ENCODE measurements at places on chromosomes 5 and 9.

DNA sequence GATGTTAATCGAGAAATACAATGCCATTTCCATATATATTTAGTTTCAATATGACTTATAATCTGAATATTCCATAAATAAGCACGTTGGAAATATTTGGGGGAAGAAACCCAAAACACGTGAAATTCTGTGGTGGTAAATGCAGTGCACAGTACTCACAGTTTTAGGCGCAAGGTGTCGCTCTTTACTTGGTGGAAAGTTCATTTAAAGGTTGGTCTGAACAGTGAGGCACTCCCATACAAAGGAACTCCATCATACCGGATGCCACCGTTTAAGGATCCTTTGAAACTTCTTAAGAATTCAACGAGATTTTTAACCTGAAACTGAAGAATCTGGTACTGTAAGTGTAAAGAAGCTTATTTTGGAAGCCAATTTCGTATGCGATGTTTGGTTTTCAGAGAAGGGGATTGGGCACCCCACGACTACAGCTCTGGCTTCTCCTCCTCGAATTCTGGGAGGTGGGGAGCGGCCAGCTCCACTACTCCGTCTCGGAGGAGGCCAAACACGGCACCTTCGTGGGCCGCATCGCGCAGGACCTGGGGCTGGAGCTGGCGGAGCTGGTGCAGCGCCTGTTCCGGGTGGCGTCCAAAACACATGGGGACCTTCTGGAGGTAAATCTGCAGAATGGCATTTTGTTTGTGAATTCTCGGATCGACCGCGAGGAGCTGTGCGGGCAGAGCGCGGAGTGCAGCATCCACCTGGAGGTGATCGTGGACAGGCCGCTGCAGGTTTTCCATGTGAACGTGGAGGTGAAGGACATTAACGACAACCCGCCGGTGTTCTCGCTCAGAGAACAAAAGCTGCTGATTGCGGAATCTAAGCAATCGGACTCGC lies at the start of gene PCDHA11:
Gene PCDHA11, plus strand, starts transcription at position 237 of the 834 bp plus-strand sequence. Its CDS starts 147 bp downstream, at position 384.
- DNase-seq: no peak

- no peak for DNase-seq
Observed at GRCh38 chr5:7811715-7812114, 39.2 kb downstream of the CFAP90 start.

DNA sequence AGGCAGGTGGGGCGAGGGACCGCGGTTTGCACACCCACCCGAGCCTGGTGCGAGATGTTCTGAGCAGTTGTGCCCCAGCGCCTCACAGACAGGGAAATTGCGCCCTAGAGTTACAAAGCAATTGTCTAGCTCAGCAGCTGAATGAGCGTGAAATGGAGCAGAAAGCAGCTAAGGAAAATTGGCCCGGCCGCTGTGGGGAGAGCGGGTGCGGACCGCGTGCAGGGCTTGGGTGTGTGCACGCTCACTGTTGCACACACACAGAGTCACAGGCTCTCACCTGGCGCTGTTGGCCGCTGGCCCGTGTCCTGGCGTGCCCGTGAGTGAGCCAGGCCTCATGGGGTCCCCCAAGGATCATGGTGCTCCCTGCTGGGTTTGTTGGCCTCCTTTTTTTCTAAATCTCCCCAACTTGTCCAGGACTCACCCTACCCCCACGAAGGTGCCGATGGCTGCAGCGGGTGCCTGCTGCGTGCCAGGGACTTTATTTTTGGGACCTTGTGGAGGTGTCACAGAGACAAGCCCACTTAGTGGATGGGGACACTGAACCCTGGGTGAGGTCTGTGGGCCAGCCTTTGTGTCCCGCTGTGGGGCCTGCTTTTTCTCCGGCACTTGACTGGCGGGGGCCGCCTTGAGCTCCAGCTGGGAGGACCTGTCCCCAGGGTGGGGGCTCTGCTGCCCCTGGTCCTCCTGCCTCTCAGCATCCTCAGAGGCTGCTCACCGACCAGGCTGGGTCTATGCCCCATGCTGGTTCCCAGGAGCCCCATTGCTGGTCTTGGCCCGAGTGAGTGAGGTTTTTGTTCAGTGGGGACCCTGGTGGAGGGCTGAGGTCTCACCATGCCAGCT lies 5.2 kb downstream of the RXRA start:
- DNase-seq: no peak

DNA sequence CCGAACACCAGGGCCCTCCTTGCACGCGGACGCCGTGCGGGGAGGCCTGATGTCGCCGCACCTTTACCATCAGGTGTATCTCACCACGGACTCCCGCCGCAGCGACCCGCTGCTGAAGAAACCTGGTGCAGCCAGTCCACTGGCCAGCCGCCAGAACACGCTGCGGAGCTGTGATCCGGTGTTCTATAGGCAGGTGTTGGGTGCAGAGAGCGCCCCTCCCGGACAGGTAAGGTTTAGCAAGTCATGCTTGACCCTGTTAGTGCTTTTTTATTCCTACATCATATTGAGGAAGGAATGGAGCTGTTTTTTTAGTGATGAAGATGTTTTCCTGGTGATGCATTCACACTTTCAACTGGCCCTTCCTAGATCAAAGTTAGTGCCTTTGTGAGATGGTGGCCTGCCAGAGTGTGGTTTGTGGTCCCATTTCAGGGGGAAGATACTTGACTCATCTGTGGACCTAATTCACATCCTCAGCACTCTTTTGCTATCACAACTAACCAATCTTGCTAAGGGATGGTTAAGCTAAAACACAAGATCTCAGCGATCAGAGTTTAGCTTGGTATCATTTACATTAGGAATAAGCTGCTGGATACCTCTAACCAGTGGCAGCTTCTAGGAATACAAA lies 2.7 kb downstream of the PCDHGC3 start:
- peak; percentile 29 for DNase-seq

GRCh38 chr9:78033870-78034269 lies 2.3 kb upstream of the GNAQ start:
- no peak for DNase-seq

DNA sequence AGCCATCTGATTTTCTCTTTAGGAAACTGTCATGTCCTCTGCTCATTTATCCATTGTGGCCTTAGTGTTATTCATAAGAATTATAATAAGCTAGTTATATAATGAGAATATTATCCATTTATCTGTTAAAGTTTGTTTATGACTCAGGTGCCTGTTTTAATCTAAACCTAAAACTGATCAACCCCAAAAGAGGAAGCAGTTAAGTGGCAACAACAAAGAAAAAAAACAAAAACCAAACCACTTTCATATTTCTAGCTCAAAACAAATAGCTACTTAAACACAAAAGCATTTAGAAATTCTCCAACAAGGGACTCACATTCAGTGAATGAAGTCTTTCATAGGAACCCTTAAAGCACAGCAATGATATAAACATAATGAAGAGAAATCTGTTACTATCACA lies 116.4 kb downstream of the APBA1 start:
- DNase-seq: no peak

GRCh38 chr9:124415852-124416484 lies 726 bp upstream of the PSMB7 start:
- no peak for DNase-seq

DNA sequence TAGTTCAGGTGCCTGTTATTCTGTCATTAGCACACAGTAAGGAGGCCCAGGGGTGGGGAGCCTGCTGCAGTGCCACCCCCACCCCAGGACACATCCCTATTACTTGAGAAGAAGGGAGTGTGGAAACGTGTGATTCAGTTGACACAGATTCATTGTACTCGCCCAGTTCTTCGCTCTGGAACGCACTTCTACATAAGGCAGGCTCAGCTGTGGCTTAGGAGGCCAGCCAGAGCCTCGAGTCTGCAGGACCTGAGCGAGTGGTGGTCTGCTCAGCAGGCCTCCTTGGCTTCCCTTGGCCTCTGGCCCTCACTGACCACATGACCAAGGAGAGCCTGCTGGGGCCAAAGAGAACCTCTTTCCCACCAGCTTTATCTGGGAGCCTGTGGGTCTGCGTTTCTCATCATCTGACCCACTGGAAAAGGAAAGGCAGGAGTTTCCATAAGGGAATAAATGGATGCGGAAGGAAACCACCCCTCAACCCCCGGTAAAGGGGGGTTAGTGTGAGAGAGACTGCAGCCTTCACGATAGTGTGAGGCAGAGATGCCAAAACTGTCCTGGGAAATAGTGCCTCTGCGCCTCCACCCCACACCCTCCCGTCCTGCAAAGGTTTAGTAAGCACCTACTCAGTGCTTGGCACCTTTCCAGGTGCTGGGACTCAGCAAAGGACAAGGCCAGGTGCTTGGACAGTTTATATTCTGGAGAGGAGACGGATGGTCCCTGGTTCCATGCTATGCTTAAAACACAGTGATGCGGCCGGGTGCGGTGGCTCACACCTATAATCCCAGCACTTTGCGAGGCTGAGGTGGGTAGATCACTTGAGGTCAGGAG lies 73.7 kb downstream of the PPARGC1B start:
- peak; percentile 62 for DNase-seq

- no peak for DNase-seq
Observed at GRCh38 chr5:31251032-31251431, 57.5 kb downstream of the CDH6 start.

GRCh38 chr5:127558273-127558672 lies 40.8 kb downstream of the PRRC1 start:
- no peak for DNase-seq

- no peak for DNase-seq
Observed at GRCh38 chr5:136035837-136036236, 7.0 kb downstream of the TGFBI start.

- peak; percentile 47 for DNase-seq
Observed at GRCh38 chr9:130200038-130200849, 28.0 kb downstream of the NCS1 start.

DNA sequence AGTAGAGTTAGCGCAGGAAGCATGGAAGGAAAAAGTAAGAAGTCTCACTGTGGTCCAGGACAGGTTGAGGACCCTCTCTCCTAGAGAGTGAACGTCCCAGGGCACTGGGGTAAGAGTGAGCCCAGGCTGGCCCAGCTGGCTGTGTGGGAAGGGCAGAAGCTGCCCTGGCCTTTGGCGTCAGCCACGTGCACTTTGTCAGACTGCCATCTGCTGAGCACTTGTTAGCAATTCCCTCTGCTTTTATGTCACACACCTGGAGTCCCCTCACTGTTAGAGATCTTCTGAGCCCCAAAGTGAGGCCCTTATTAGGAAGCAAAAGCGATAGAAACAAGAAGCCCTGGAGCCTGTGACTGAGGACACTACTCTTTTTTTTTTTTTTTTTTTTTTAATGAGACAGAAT lies 79.1 kb downstream of the UGCG start:
- no peak for DNase-seq

- peak; percentile 62 for DNase-seq
Observed at GRCh38 chr9:75238311-75238976, 150.1 kb downstream of the OSTF1 start.

GRCh38 chr9:69762527-69762926 lies 2.7 kb upstream of the PTAR1 start:
- peak; percentile 32 for DNase-seq

- no peak for DNase-seq
Observed at GRCh38 chr9:70465398-70465797, 50.9 kb upstream of the KLF9 start.

- no peak for DNase-seq
Observed at GRCh38 chr5:37725185-37725584, 114.7 kb downstream of the GDNF start.

DNA sequence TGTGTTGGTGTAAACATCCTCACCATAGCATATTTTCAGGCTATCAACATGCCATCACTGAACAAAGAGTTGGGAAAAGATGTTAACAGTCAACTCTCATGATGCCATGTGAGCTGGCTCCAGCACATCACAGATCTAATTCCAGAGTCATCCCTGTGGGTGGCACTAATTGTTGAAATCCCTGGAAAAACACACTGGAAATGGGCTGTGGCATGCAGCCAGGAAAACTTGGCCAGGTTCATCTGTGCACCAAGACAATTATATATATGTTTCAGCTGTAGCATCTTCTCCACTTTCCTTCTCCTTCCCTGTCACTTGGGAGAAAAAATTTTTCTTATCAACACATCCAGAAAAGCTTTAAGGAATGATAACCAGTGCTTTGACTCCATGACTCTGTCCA lies 313.7 kb downstream of the TRIM32 start:
- DNase-seq: no peak

GRCh38 chr9:134059188-134059641 lies 8.6 kb downstream of the BRD3 start:
- no peak for DNase-seq

DNA sequence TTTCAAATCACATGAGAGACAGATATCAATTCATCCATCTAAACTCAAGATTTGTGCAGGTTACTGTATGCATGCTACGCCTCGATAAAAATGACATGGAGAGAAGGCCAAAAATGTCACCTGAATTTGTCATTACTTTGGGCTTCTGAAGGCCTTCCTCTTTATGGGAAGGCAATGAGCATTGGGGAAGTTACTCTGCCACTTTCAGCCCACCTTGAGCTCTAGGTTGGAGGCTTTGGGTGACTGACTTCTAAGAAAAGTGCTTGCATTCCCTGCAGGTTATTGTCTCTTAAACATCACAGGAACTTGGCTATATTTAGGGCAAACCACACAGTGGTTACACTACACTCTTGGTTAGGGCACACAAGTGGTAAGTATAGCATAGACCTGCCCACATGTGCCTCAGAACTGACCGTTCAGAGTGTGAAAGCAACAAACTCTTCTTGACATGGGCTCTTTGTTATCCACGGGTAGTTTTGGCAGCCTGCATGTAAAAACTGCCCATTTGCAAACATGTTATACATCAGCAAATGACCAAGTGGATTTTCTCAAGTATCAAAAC lies 169.5 kb downstream of the ZNF608 start:
- DNase-seq: no peak

DNA sequence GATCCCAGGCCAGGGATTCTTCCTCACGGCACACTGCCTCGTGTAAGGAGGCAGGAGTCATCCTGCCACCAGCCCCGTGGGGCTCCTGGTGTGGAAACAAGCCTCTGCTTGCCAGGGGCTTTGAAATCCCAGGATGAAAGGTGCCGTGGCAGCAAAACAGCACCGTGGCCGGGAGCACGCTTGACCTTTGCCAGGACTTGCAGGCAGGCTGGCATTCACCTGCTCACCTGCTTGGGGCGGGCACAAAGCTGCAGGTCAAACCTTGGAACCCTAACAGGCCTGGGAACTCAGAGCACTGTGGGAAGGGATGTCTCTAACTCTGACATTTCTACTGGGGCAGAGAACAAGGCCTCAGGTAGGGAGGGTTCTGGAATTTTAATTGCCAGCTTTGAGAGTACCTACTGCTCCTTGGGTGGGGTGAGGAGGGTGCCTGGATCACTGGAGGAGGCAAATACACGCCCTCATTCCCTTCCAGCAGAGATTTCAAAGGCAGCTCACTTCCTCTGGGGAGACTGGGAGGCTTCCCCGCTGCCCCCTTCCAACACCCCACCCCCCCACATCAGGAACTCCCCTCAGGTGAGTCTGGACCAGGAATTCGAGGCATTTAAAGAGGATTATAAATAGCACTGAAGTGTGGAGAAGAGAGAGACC lies 45.6 kb upstream of the STXBP1 start:
- no peak for DNase-seq

- DNase-seq: no peak
Observed at GRCh38 chr9:22838266-22838665, 391.6 kb downstream of the DMRTA1 start.

- DNase-seq: no peak
Observed at GRCh38 chr9:127090341-127090985, 32.0 kb downstream of the ANGPTL2 start.

- DNase-seq: peak; percentile 90
Observed at GRCh38 chr5:138448481-138449398, 9.9 kb downstream of the REEP2 start.
